Dermis microvascular lymphatic vessel endothelial cell (primary cell): ENCODE measurements at places on chromosomes 16 and 17. TPM values are rescaled to one million over a fixed set of nuclear protein-coding genes. Genes with fewer than 3 reads are reported as not detected.

The CHST5 gene
- total RNA-seq, result 0.13 TPM in 1 of 2 replicates, not detected in the other

The LRRC75A gene
- 1.2 and 1.4 TPM in 2 replicates for total RNA-seq

DNA sequence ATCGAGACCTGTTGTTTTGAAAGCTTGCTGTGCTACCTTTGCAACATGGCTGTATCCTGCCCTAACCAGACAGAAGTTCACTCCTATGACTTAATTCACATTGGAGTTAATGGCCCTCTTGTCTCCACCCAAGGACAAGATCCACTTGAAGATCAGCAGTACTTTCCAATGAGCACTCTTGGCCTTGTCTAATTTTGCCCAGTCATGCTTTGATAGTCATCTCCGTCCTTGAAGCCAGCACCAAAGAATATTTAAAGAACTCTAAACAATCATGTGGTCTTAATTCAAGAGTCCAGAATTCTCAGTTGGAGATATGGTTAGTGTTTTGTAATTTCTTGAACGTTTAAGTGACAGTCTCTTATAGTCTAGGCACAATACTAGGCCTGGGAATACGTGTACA lies 775.6 kb upstream of the EEF2KMT start:
- no peak for DNase-seq

- DNase-seq, result no peak
Measured at GRCh38 chr17:1374431-1375177, 25.4 kb downstream of the YWHAE start.

GRCh38 chr17:37774504-37774903 lies 29.6 kb upstream of the HNF1B start:
- no peak for DNase-seq

DNA sequence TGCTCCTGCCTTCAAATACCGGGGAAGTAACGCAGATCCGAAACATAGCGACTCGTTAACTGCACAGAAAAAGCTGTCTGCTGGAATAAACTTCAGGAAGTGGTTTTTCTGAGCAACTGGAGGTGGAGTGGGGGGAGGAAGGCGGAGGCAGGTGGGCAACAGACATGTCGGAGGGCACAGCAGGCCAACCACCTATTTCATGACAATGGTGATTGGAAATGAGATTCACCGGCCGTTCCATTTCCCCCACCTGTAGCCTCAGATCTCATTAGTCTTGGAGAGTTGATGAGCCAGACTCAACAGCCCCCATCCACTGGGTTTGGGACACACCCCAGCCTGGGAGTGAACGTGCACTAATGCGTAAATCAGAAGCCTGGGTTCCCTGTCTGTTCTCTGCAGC lies 7.7 kb upstream of the PECAM1 start:
- no peak for DNase-seq

DNA sequence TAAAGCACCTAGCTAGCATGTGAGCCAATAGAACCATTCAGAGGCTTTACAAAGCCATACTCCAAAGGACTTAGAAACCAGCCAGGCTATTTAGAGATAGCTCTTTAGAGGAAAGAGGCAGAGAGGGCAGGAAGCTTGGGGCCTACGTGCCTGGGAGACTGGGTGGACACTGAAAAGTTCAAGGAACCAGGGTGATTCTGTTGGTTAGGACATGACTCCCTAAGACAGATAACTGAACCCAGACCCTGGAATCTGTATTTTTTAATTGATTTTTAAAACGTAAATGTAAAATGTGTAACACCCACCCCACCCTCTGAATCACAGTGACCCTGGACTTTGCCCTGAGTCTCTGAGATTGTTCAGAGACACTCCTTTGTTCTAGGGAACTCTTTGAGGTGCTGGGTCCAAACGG lies 16.1 kb upstream of the GNA13 start:
- no peak for DNase-seq

The C17orf78 gene
- not detected in 2 replicates for total RNA-seq

- no peak for DNase-seq
Measured at GRCh38 chr16:13055480-13055879, 154.1 kb downstream of the SHISA9 start.

DNA sequence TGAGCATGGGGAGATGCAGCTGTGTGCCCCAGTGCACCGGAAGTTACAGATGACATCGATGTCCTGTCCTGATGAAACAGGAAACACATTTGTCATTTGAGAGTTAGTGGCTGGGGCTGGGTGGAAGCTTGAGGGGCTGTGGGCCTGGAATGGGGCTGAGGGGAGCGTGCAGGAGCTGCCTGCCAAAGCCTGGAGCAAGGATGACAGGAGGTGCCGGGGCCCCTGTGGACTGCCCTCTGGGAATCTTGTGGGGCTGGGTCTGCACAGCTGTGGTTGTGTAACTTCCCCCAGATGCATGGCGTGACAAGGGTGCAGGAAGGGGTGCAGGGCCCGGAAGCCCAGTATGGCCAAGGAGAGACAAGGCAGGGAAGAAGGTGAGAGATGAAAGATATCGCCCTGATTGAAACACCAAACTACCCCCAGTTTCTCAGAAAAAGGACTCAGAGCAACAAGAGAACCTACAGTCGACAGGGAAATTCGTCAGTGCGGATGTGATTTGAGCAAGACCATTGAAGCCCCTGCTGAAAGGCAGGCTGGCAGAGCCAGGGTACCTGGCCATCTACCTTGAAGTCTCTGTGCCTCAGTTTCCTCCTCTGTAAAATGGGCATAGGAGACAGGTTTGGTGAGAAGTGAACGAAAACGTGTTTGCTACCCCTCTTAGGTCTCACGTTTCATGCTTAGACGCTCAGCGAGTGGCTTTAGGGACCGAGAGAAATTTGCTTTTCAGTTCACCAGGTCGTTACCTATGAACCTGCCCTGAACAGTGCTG lies 8.8 kb downstream of the MMP25 start:
- DNase-seq, result no peak

The C16orf46 gene
- 0.26 and 0.51 TPM in 2 replicates for total RNA-seq

DNA sequence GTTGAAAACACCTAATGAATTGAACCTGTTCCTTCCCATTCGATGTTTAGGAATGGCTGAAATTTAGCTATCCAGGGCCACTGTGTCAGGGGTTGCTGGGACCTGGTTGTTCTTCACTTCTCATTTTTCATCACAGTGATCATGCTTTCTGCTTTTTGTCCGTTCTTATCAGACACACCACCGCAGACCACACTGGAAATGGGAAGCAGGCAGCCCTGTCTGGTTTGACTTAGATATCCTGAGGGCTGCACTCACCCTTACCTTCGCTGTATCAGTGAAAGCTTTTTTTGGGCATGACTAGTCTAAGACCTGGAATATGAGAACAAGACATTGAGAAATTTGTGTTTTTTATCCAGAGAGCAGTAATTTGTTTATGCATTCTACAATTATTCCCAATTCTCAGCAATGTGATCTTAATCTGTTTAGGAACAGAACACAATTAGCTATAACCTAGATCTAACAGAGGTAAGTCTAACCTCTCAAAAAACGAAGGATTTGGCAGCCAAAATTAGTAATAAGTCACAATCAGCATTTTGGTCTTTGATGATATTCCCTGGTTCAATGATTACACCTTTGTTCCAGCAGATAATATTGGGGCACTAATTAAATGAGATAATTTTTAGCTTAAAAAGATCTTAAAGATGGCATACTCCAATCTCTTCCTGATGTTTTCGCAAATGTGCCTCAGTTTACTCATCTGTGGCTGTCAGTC lies 126.0 kb upstream of the GOT2 start:
- no peak for DNase-seq

DNA sequence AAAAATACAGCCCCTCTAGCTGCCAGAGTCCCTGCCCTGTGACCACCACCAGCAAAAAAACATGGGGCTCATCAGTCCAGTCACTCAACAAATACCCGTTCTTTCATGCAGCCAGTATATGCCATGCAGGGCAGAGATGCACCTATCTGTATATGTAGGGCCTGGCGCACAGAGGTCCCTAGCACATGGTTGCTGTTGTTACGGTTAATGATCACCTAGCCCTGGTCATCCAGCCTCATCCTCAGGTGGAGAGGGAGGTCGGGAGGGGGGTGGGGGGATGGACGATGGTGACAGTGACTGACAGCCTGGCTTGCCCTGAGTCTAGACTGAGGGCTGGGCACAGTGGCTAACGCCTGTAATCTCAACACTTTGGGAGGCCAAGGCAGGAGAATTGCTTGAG lies 1.5 kb downstream of the SDR42E2 start:
- DNase-seq, result no peak

The FOXJ1 gene
- not detected in 2 replicates for total RNA-seq

The TERB1 gene
- total RNA-seq, result under 0.01 TPM in 1 of 2 replicates, not detected in the other

The LGALS9C gene
- total RNA-seq, result not detected in 2 replicates

GRCh38 chr16:29314292-29314934 lies 92.1 kb downstream of the NPIPB11 start:
- DNase-seq, result no peak
